ENCODE measurements at places on chromosomes 12 and 14.

DNA sequence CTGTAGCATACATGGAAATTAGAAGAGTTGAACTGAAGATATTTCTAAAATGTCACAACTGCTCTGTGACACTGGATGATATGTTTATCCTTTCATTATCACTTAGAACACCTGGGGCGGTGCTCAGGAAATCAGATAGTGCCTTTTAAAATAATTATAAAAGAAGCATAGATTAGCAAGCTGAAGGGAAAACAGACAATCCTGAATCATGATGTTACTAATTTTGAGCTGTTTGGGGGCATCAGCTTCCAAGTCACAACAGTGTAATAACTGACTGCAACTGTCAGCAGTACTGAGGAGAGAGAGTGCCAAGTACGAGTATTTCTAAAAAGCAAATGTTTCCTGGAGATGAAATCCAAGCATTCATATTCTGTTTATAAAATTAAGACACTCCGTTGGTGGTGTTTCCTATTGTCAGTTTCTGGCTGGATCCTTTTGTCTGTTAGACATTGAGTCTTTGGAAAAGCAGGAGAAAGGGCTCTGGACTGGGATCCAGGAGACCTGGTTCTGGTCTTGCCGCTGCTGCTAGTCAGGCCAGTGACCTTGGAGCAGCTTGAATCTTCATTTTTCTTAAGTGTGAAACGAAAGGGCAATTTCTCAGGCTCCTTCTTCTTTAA is 380.1 kb downstream of the EGLN3 start:
- no peak for DNase-seq

- no peak for DNase-seq
Measured at GRCh38 chr12:112964067-112964670, 14.2 kb upstream of the OAS2 start.

DNA sequence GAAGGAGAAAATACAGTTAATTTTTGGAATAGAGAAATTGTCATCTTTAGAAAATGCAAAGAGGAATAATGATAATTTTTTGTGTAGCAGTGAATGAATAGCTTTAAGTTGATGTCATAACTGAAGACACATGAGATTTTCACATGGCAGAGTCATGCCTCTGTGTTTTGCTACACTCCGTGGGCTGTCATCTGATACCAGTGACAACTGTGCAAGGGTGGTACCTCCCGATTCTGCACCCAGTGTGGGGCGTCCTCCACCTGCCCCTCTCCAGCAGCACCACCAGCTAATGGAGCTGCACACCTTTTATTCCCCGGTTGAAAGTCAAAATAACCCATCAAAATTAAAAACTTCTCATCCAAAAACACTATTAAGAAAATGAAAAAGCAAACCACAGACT is 47.2 kb downstream of the ANKRD9 start:
- DNase-seq = no peak

DNA sequence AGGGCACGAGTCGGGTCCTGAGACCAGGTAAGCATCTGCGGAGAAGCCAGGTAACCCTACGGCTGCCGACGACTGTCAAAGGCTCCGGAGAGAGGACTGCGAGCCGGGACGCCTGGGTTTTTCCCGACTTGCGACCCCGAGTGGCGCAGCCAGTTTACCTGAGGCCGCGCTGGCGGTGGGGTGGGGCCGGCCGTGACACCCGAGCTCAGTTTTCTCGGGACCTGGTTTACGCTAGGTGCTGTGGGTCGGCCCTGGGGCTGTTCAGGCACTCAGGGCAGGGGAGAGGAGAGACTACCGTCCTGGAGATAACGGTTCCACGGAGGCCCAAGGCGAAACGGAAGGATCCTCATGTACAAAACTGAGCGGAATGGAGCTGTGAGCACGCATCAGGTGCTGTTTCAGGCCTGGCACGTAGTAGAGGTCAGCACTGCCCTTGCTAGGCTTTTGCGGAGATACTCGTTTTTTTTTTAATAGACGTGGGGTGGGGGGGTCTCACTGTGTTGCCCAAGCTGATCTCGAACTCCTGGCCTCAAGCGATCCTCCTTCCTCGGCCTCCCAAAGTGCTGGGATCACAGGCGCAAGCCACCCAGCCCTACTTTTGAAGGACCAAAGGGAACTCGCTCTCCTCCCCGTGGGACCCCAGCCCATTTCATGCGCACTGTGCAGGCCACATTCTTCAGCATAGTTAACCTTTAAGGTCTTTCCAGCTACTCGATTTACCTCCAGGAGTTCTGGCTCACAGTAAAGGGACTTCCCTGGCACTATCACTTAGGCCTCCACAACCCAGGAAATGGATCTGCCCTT is 471 bp downstream of the MTRFR start:
- peak; percentile 24 for DNase-seq

- DNase-seq = no peak
Measured at GRCh38 chr14:92310776-92311375, 12.1 kb upstream of the SLC24A4 start.
